Putamen (tissue), 1 donor: ENCODE measurements at places on chromosomes 4 and X.

DNA sequence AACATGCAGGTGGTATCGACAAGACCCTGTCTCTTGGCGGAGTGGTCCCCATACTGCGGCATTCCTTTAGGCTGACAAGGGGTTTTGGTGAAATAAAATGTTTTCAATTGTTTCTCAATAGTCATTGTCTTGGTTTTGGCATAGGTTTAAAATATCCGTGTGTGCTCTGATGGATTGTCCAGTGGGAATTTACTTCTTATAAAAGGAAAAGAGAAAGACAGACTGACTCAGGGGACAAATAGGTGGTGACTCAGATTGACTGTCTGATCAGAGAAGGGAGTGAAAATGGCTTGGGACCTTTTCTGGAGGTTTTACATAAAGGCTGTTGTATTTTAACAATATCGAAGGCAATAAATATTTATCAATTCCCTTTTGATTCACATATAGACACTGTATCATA lies 129.8 kb downstream of the SORBS2 start:
- DNase-seq = no peak

DNA sequence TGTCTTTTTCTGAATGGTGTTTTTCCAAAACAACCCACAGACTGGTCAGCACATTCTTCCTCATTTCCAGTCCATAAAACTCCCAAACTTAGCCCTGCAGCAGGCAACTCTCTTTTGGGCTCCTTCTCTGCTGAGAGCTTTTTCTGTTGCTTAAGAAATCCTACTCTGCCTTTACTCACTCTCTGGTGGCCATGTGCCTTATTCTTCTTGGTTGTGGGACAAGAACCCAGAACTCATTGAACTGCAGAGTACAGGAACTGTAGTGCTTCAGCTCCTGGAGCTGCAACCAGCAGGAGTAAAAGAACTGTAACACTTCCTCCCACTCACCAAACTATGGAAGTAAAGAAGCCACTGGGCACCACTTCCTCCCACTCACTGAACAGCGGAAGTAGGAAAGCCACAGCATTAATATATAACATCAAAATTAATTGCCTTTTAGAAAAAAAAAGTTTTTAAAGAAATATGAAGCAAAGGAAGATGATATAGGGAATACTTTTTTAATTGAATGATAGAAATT lies 864.1 kb upstream of the PCDH10 start:
- no peak for DNase-seq

GRCh38 chr4:35942092-35942491 lies 302.2 kb downstream of the ARAP2 start:
- no peak for DNase-seq

DNA sequence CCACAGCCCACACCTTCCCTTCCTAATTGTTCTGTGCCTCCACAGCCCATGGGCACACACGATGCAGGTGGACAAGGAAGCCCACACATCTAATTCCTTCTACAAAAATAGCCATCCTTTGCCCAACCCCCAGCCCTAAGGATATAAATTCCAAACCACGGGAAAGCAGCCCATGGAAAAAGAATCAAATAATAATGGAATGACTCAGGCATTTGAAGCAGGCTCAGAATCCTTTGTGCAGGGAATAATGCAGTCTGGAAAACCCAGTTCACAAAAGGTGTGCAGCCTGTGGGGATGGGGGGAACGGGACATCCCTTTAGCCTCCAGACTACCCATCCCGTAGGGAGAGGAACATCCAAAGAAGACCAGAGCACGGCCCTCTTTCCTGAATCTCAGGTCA lies 342.3 kb upstream of the GALNT7 start:
- DNase-seq = no peak

DNA sequence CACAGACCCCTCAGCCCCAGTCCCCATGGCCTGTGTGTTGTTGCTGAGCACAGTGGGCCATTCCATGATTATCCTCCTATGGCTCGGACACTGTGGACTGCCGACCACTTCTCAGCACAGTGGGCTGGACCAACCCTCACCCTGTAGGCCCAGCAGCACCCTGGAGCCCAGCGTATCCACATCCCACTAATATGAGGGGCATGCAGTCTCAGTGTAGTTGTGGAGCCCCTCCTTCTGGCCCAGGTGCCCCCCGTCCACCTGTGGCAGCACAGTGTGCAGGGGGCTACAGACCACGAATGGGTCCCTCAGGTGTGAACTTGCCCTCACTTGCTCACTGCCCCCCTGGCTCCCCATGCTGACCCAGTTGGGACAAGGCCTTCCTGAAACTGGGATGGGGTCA lies 7.9 kb downstream of the SPON2 start:
- no peak for DNase-seq
